ENCODE measurements at places on chromosomes 11 and 22.

DNA sequence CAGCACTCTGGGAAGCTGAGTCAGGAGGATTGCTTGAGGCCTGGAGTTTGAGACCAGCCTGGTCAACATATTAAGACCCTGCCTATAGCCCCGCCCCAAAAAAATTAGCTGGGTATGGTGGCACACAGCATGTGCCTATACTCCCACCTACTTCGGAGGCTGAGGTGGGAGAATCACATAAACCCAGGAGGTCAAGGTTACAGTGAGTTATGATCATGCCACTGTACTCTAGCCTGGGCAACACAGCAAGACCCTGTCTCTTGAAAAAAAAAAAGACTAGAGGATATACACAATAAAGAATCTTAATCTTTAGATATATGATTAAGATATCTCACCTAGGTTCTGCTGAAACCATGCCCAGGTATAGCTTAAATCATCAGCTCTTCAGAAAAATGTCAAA lies 136.7 kb downstream of the APOL5 start:
- no peak for DNase-seq
- no peaks in the 10 kb centered on the region for H3K4me1 ChIP-seq
- H3K27ac ChIP-seq: no peak overlapping the region
- H3K36me3 ChIP-seq: no peaks in the 10 kb centered on the region

DNA sequence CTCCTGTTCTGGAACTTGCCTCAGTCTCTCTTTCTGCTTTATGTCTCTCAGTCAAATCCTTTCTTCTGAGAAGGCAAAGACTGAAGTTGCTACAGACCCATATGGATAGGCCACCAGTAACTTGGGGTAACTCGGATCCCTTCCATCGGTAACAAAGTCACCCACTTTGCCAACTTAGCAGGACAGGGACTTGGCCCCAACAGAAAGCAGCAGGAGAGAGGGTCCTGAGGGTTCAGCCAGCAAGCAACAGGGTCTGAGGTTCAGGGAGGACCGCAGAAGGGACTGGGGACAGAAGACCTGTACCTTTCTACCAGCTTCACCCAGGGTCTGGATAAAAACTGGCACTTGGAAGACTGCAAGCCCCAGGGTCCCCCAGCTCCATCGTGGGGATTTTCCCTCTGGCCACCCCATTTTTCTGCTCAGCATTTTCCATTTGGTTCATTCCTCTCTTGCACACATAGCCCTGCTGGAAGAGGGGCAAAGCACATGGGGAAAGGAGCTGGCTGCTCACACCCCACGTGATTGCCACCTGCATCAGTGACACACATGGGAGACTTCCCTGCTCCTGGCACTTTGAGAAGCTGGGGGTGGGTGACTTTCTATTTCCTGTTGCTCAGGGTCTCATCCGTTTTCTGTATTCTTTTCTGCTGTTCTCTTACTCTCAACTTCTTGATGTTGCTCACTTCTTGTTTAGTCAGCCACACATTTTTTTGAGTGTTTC lies 34.6 kb upstream of the GNAZ start:
- DNase-seq: no peak
- no peak overlapping the region for H3K27ac ChIP-seq
- H3K4me3 ChIP-seq: no peak overlapping the region
- no peaks in the 10 kb centered on the region for H3K4me1 ChIP-seq
- H3K36me3 ChIP-seq: no peaks in the 10 kb centered on the region
- no peaks in the 10 kb centered on the region for H3K27me3 ChIP-seq

- no peaks in the 10 kb centered on the region for H3K27me3 ChIP-seq
- H3K36me3 ChIP-seq: no peaks in the 10 kb centered on the region
- no peaks in the 10 kb centered on the region for H3K4me1 ChIP-seq
- no peak for DNase-seq
- H3K4me3 ChIP-seq: no peak overlapping the region
Measured at GRCh38 chr11:119758291-119758690, 29.3 kb upstream of the NECTIN1 start.

GRCh38 chr11:5712507-5712906 lies 22.9 kb downstream of the TRIM22 start:
- no peaks in the 10 kb centered on the region for H3K4me1 ChIP-seq
- H3K27ac ChIP-seq: no peak overlapping the region
- DNase-seq: no peak
- no peaks in the 10 kb centered on the region for H3K27me3 ChIP-seq
- H3K36me3 ChIP-seq: peaks cover 25% of the 10 kb centered on the region
- no peak overlapping the region for H3K4me3 ChIP-seq

DNA sequence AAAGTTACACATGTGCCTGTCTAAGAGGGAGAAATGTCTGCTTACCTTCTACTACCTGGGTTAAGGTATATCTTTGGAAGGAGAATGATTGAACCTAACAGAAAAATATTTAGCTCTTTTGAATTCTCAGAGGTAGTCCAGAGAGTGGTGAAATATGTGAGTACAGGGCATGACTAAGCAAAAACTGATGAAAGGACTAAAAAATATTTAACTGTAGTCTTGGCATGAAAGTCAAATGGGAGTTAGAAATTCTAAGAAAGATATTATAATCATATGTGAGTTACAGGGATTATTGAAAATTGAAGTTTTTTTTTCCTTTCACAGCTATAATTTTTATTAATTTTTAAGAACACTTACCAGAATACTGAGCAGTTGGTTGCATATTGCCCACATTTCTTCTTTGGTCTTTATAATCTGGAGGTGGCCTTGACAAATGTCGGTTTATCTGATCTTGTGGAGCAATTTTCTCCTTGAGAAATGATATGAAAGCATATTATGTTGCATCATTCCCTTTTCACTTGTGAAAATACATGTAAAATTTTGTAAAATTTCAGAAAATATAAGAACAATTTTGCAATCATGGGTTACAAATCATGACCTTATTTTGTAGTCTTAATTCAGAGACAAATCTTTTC lies 61.4 kb upstream of the MTMR2 start:
- H3K4me3 ChIP-seq: no peak overlapping the region
- H3K36me3 ChIP-seq: peaks cover 21% of the 10 kb centered on the region
- no peak for DNase-seq

- no peak overlapping the region for H3K4me3 ChIP-seq
- no peak overlapping the region for H3K27ac ChIP-seq
- no peaks in the 10 kb centered on the region for H3K4me1 ChIP-seq
- no peaks in the 10 kb centered on the region for H3K27me3 ChIP-seq
- H3K36me3 ChIP-seq: no peaks in the 10 kb centered on the region
Measured at GRCh38 chr11:30342736-30343166, 19.8 kb downstream of the ARL14EP start.

GRCh38 chr11:105489446-105489845 lies 120.4 kb upstream of the GRIA4 start:
- no peaks in the 10 kb centered on the region for H3K36me3 ChIP-seq
- no peak for DNase-seq
- H3K27ac ChIP-seq: no peak overlapping the region
- no peak overlapping the region for H3K4me3 ChIP-seq

GRCh38 chr11:29530961-29531360 lies 485.9 kb downstream of the KCNA4 start:
- no peak for DNase-seq
- no peak overlapping the region for H3K27ac ChIP-seq
- no peaks in the 10 kb centered on the region for H3K4me1 ChIP-seq
- H3K36me3 ChIP-seq: no peaks in the 10 kb centered on the region
- no peak overlapping the region for H3K4me3 ChIP-seq
- no peaks in the 10 kb centered on the region for H3K27me3 ChIP-seq

- H3K27me3 ChIP-seq: no peaks in the 10 kb centered on the region
- H3K4me1 ChIP-seq: peaks cover 38% of the 10 kb centered on the region
- DNase-seq: no peak
- H3K4me3 ChIP-seq: peak overlapping the region; percentile 36
Measured at GRCh38 chr22:49946612-49947295, 13.8 kb upstream of the PIM3 start.

- H3K27me3 ChIP-seq: no peaks in the 10 kb centered on the region
- no peaks in the 10 kb centered on the region for H3K36me3 ChIP-seq
- no peak for DNase-seq
- no peak overlapping the region for H3K4me3 ChIP-seq
Measured at GRCh38 chr11:26457636-26458035, 114.4 kb downstream of the MUC15 start.

- peak overlapping the region; percentile 38 for H3K27ac ChIP-seq
- H3K4me3 ChIP-seq: no peak overlapping the region
- H3K27me3 ChIP-seq: no peaks in the 10 kb centered on the region
- peaks cover 2% of the 10 kb centered on the region for H3K4me1 ChIP-seq
- DNase-seq: peak; percentile 38
Measured at GRCh38 chr11:35629914-35630313, 11.7 kb downstream of the FJX1 start.

DNA sequence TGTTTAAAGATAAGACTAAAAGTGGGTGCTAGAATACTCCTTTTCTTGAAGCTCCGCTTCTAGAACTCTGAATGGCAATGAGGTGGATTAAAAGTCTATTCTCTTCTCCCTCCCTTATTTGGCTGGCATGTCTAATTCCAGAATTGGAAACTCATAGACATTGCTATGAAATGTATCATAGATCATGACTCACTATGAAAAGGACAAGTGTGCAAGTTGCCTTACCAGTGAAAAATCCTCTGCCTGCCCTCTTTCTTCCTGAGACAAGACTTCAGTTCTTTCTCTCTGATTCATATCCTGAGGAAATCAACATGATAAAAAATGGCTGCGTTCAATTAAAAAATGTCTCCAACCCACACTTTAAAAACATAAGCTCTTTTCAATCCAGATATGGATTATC lies 73.2 kb upstream of the BLID start:
- no peaks in the 10 kb centered on the region for H3K27me3 ChIP-seq
- no peak overlapping the region for H3K4me3 ChIP-seq
- no peaks in the 10 kb centered on the region for H3K36me3 ChIP-seq
- H3K27ac ChIP-seq: peak overlapping the region; percentile 57

DNA sequence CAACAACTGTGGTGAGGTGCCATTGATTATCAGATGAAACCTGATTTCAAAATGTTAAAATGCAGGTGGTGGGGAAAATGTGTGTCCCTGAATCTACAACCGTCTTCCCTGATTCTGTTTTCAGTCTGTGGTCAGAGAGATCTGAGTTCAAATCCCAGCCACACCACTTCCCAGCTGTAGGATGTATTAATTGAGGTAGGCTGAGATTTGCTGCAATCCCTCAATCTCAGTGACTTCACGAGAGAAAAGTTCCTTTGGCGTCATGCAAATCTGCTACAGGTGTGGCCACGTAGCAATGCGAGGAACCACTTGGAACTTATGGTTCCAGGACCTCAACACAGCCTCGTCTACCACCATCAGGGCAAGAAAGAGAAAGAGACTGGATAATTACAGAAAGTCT lies 56.2 kb downstream of the BCL2L13 start:
- H3K4me3 ChIP-seq: no peak overlapping the region
- H3K4me1 ChIP-seq: no peaks in the 10 kb centered on the region

DNA sequence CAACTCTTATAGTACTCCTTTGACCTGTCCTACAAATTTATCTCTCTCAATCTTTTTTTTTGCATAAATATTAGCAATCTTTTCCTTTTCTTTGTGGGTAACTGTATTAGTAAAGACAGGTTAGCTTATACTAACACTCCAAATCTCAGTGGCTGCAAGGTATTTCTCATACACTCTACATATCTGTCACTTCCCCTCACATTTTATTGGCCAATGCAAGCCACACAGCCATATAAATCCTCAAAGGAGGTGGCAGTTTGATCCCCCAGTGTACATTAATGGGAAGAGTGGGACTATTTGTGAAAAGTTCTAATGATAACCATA lies 42.6 kb upstream of the EED start:
- peak overlapping the region; percentile 7 for H3K4me3 ChIP-seq
- H3K27me3 ChIP-seq: no peaks in the 10 kb centered on the region
- no peak for DNase-seq
- H3K27ac ChIP-seq: peak overlapping the region; percentile 91
- H3K36me3 ChIP-seq: no peaks in the 10 kb centered on the region

DNA sequence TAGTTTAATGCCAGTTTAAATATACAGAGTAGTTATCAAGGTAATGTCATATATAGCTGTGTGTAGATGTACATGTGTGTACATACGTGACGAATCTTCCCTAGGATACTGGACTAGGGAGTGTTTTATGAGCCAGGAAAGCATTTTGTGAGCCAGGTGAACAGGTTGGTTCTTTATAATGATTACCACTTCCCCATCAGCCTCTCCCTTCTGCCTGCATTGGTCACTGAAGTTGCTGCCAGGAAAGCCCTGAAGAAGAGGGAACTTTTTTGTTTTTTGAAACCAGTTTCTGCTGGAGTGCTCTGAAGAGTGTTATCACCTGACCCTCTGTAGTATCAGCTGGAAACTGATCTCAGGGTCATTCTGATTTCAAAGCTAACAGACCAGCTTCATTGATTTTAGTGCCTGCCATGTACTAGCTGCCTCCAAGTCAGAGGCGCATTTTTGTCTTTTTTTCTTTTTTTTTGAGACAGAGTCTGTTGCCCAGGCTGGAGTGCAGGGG lies 14.2 kb upstream of the ST14 start:
- no peak for DNase-seq
- peaks cover 51% of the 10 kb centered on the region for H3K36me3 ChIP-seq
- H3K27me3 ChIP-seq: no peaks in the 10 kb centered on the region
- H3K27ac ChIP-seq: peak overlapping the region; percentile 88
- no peak overlapping the region for H3K4me3 ChIP-seq
- peaks cover 14% of the 10 kb centered on the region for H3K4me1 ChIP-seq

- H3K27ac ChIP-seq: no peak overlapping the region
- no peak overlapping the region for H3K4me3 ChIP-seq
- H3K4me1 ChIP-seq: no peaks in the 10 kb centered on the region
- peak; percentile 89 for DNase-seq
- H3K36me3 ChIP-seq: no peaks in the 10 kb centered on the region
- H3K27me3 ChIP-seq: peaks cover 47% of the 10 kb centered on the region
Measured at GRCh38 chr11:129364143-129364654, 11.4 kb upstream of the BARX2 start.

GRCh38 chr22:17281440-17281841 lies 62.2 kb upstream of the ADA2 start:
- H3K4me1 ChIP-seq: no peaks in the 10 kb centered on the region
- no peaks in the 10 kb centered on the region for H3K36me3 ChIP-seq
- no peak overlapping the region for H3K27ac ChIP-seq
- no peak overlapping the region for H3K4me3 ChIP-seq

GRCh38 chr11:5197536-5197935 lies 2.9 kb downstream of the OR51V1 start:
- H3K36me3 ChIP-seq: no peaks in the 10 kb centered on the region
- no peak overlapping the region for H3K4me3 ChIP-seq
- DNase-seq: no peak
- no peaks in the 10 kb centered on the region for H3K27me3 ChIP-seq
- H3K27ac ChIP-seq: no peak overlapping the region

DNA sequence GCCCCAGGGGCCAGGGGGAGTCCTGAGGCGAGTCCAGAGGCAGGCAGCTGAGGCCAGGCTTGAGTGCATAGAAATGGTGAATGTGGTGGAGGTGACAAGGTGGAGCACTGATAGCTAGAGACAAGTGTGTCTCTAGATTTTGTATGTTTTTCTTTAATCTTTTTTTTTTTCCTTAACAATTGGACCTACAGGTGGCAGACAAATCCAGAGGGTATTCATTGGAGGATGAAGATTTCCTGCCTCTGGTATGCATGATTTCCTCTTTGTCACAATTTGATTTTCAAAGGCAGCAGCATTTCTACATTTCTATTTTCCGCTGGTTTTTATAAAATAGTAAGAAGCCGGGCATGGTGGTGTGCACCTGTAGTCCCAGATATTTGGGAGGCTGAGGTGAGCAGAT lies 47.7 kb upstream of the DKK3 start:
- no peaks in the 10 kb centered on the region for H3K36me3 ChIP-seq
- no peaks in the 10 kb centered on the region for H3K27me3 ChIP-seq
- no peak for DNase-seq
- H3K4me1 ChIP-seq: no peaks in the 10 kb centered on the region
- no peak overlapping the region for H3K4me3 ChIP-seq
- H3K27ac ChIP-seq: no peak overlapping the region
